T-helper 17 cell (primary cell): ENCODE measurements at places on chromosomes 11 and 22.

DNA sequence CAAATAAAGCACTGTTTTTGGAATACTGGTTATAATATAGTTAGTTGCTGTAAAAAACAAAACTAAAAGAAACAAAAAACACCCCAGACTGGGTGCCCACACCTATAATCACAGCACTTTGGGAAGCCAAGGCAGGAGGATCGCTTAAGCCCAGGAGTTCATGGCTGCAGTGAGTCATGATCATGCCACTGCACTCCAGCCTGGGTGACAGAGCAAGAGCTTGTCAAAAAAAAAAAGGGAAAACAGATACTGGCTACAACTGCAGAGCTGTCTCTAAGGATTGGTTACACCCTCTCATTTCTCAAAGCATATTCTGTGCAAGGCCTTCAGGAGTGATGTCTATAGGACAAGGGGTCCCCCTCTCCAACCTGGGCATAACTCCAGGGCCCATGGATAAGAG, 14.6 kb upstream of the STK33 start:
- no peak for DNase-seq

GRCh38 chr11:3095712-3096361, 38.6 kb upstream of the CARS1 start:
- no peak for DNase-seq

DNA sequence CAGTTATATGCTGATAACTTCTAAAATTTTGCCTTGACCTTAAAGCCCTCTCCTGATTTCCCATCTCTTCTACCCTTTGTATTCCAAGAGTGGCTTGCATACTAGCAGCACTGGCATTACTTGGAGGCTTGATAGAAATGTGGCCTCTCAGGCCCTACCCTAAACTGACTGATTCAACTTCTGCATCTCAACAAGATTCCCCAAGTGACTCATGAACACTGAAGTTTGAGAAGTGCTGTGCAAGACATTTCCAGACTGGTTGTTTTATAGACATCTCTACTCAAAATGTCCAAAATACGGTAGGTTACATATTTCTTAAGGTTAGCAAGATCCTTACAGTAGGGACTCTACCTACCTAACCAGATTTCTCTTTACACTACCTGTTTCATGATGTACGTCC, 48.6 kb downstream of the SESN3 start:
- no peak for DNase-seq

DNA sequence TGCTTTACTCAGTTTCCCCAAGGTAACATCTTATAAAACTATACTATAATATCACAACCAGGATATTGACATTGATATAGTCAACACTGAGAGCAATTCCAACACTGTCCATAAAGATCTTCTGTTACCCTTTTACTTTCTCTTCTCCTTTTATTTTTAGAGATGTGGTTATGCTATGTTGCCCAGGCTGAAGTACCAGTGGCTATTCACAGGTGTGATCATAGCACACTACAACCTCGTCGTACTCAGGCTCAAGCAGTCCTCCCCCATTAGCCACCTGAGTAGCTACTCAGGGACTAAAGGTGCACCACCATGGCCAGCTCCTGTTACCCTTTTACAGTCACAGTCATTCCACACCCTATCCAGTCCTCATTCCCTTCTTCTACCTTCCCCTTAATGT, 119.7 kb downstream of the CWF19L2 start:
- no peak for DNase-seq

GRCh38 chr22:32317524-32317923, 40.1 kb upstream of the RFPL3 start:
- no peak for DNase-seq

GRCh38 chr22:23604939-23605712, 25.0 kb upstream of the IGLL1 start:
- DNase-seq, result no peak

DNA sequence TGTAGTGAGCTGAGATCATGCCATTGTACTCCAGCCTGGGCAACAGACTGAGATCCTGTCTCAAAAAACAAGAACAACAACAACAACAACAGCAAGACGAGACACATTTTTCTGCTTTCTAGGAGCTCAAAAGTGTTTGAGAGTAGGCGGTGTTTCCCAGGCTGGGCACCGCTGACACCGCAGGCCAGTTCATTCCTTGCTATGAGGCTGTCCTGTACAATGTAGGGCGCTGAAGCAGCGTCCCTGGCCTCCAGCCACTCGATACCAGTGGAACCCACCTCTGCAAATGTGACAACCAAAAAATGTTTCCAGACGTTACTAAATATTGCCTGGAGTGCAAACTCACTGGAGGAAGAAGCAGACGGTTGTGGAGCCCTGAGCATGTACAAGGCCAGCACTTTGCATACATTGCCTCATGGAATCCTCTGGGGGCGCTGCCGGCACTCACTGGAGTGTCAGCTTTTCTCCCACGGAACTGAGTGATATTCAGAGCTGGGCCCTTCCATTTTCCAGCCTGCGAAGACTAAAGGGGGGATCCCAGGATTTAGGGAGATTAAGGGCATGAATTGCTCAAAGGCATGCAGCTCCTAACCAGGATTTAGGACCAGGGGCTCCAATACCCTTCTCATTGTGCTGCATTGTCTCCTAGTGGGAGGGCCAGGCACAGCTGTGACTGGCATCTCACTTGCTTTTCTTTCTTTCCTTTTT, 5.8 kb upstream of the MIEF1 start:
- DNase-seq, result no peak

- DNase-seq, result no peak
Measured at GRCh38 chr11:76699451-76700091, 29.0 kb upstream of the LRRC32 start.

DNA sequence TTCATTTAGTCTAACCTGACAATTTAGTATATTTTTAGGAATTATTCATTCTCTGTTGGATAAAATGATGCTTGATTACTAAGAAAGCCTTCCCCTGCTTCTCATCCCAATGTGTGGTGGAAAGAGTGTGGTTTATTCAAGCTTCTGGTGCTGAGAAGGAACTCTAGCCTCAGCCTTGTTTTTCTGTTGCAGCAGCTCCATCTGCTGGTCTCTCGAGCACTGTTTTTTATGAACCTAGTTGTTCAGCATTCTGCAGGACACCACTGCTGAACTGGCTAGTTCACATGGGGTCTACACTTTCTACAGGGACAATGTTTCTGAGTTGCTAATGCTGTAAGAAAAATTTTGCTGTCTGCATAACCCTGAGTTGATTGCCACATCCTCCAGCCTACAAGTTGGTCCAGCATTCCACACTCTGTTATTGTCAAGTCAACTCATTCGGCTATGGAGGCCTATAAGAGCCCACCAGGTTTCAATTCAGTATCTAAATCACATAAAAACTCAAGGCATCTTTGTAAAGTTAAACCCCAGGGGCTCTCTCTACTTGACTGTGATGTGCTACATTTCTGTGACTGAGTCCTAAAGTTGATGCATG, 14.3 kb downstream of the OR2AG2 start:
- DNase-seq, result no peak

GRCh38 chr11:67631853-67632174, 2.1 kb upstream of the NUDT8 start:
- DNase-seq, result no peak

GRCh38 chr22:29457730-29458129, 19.3 kb downstream of the RFPL1 start:
- DNase-seq, result no peak

- DNase-seq, result no peak
Measured at GRCh38 chr22:32558681-32559355, 84.2 kb downstream of the FBXO7 start.

GRCh38 chr22:30439226-30439625, 13.7 kb downstream of the MTFP1 start:
- no peak for DNase-seq

DNA sequence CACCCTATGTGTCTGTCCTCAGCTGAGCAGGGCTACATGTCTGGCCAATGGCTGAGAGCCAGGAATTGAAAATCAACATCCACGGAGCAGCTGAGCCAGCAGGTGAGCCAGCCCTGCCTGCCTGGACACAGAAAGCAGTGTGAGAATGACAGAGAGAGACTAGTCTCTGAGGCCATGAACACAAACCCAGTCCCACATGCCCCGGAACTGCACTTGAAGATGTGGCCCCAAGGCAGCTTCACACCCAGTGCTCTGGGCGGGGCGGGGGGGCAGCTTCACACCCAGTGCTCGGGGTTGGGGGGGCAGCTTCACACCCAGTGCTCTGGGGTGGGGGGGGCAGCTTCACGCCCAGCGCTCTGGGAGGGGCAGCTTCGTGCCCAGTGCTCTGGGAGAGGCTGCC, 37.6 kb downstream of the TRMU start:
- no peak for DNase-seq

DNA sequence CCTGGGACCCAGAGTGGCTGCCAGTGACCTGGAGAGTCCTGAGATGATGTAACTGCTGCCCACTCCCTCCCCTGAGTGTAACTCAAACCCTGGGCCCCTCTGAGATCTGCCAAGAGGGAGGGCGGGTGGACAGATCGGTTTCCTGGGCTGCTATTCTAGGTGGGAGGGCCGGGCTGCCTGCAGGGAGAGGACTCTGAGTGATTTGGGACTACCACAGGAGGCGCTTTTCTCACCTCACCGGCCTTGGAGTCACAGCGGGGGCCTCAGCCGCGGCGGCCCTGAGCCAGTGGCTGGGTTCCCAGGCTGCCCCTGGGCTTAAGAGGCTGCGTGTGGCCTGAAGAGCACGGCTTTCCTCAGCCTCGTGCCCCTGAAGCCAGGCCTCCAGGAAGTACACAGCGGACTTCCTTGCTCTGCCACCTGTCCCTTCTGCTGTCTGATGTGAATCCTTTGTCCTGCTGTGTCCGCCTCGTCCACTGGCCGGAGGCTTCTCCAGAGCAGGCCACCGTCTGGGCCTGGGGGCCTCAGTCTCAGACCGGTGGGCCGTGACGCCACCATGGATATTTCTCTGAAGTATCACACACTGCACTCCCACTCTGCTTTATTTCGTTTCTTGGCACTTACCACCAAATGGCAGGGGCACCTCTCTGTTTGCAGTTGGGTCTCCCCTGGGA, 11.5 kb downstream of the RELT start:
- no peak for DNase-seq

GRCh38 chr11:119389611-119390254, 8.2 kb upstream of the USP2 start:
- DNase-seq, result no peak

GRCh38 chr11:131934006-131934405, 563.6 kb downstream of the NTM start:
- no peak for DNase-seq

GRCh38 chr11:9783986-9784385, 120.1 kb downstream of the SWAP70 start:
- DNase-seq, result no peak

- peak; percentile 65 for DNase-seq
Measured at GRCh38 chr11:69918938-69919650, 99.9 kb upstream of the FGF3 start.

GRCh38 chr22:24046024-24046423, 34.9 kb downstream of the CABIN1 start:
- no peak for DNase-seq

DNA sequence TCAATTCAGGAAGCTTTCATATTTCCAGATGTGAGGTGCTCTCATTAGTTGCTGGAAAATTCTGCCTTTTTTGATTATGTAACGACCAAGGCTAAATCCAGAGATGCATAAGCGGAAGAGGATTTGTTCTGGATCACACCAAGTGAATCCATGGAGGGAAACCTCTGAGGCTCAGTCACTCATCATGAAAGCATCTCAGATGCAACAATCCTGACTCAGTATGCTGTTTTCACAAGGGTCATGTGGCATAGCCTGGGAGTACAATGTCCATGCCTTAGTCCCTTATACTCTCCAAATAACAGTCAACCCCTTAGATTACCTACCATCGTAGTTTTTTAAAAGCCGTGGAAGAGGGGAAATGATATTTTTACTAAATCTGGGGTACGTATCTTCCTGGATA, 445.6 kb downstream of the NTM start:
- no peak for DNase-seq

GRCh38 chr11:61141601-61142028, 19.6 kb downstream of the VPS37C start:
- no peak for DNase-seq

GRCh38 chr11:65432686-65433582, 10.3 kb downstream of the NEAT1 start:
- DNase-seq, result no peak

DNA sequence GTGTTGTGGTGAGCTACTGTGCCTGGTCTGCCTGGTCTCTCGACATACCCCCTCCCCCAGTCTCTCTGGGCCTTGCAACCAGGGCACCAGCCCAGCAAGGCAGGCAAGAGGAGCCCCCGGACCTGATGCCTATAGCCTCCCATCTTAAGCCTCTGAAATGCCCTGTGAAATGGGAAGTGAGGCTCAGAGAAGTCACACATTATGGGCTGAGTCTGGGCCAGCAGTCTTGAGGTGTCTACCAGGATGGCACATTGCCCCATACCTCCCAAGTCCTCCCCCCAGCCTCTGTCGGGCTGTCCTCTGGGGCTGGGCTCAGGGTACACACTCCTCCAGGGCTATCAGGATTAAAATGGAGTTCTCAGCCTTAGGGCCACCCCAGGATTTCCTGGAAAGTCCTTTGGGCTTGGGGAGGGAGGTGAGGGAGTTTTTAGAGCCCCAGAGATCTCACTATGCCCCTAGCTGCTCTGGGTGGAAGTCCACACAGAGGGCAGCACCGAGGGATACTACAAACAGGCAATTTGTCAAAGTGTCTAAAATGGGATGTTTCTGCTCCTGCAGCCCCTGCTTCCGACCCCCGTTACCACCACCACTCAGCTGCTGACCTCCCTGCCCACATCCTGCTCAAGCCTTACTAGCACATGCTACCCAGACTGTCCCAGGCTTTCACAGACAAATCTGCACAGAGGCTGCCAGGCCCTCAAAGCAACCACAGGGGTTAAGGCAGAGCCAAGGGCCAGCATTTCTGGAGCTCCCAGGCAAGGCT, 3.1 kb upstream of the SH3BP1 start:
- DNase-seq, result no peak

GRCh38 chr22:22687638-22688500, 43.5 kb downstream of the GGTLC2 start:
- no peak for DNase-seq

DNA sequence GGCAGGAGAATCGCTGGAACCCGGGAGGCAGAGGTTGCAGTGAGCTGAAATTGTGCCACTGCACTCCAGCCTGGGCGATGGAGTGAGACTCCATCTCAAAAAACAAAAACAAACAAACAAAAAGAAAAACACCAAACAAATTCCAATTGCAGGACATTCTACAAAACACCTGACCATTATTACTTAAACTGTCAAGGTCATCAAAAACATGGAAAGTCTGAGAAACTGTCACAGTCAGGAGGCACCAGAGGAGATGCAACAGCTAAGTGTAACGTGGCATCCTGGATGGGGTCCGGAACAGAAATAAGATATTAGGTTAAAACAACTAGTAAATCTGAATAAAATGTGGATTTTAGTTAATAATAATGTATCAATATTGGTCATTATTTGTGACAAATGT, 914 bp upstream of the DNAJB13 start:
- DNase-seq, result no peak

DNA sequence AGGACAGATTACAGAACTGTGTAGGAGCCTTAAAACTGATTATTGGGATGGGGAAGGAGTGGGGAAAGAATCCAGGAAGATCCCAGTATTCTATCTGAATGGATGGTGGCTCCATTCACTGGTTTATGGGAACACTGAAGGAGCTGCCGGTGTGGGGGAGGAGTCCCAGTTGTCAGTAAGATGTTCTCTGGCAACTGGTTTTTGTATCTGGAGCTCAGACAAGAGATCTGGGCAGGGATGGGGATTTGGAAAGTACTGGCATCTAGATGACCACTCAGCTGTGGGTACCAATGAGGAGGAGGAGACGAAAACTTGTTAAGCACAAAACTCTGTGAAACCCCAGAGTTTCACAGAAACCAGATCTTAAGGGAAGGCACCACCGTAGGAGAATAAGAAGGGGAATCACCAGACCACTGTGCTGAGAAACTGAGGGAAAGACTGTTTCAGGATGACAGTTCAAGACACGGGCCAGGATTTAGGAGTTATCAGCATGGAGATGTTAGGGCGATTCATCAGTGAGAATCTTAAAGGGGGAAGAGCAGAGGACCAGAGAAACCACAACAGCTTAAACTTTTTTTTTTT, 28.1 kb downstream of the LDLRAD3 start:
- no peak for DNase-seq
